Lung microvascular endothelial cell (primary cell): ENCODE measurements at places on chromosomes 13 and 19. TPM values are rescaled to one million over a fixed set of nuclear protein-coding genes. Genes with fewer than 3 reads are reported as not detected.
A peak's percentile ranks its signal among the peaks of the same experiment; 100 is the strongest.

- DNase-seq, result no peak
Observed at GRCh38 chr13:70616847-70617246, 508.6 kb upstream of the KLHL1 start.

DNA sequence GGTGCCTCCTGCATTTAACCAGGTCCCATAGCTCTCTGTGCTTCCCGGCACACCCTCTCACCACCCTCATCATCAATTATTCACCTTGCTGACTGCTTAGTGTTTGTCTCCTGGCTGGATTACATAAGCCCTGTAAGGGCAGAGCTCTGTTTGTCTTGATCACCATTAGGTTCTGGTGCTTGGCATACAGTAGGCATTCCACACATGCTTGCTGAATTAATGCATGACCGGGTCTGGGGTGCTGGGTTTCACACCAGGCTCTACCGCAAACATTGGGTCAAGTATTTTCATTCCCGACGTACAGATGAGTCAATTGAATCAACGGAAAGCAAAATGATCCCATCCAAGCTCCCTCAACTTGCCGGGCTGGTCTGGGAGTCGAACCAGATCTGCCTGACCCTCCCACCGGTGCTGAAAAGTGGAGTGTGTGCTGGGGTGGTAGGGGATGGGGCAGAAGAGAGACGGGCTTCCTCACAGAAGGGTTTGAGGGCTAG, 28.5 kb downstream of the VAV1 start:
- DNase-seq, result peak; percentile 43

GRCh38 chr19:29475469-29475868, 50.3 kb upstream of the VSTM2B start:
- no peak for DNase-seq

DNA sequence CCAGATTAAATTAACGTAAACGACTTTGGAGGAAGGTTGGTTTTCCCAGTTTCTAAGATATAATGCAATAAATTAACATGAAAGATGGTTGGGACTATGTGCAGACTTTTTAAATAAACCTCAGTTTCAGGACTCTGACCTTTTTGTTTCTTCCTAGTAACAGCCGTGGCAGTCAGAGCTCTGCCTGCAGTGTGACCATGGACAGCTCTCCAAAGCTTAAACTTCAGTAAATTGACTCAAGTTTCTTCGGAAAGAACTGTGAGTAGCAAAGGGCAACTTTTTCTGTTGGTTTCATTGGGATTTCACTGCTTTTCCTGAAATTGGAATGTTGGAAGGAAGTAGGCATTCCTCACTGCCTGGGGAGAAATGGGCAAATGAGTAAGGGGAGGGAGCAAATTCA, 4.1 kb downstream of the USP29 start:
- no peak for DNase-seq

- no peak for DNase-seq
Observed at GRCh38 chr19:13868663-13869062, 8.3 kb upstream of the NANOS3 start.

GRCh38 chr19:4499318-4499717, 19.0 kb downstream of the PLIN4 start:
- DNase-seq, result no peak

- no peak for DNase-seq
Observed at GRCh38 chr13:43510956-43511901, 275.5 kb downstream of the ENOX1 start.

DNA sequence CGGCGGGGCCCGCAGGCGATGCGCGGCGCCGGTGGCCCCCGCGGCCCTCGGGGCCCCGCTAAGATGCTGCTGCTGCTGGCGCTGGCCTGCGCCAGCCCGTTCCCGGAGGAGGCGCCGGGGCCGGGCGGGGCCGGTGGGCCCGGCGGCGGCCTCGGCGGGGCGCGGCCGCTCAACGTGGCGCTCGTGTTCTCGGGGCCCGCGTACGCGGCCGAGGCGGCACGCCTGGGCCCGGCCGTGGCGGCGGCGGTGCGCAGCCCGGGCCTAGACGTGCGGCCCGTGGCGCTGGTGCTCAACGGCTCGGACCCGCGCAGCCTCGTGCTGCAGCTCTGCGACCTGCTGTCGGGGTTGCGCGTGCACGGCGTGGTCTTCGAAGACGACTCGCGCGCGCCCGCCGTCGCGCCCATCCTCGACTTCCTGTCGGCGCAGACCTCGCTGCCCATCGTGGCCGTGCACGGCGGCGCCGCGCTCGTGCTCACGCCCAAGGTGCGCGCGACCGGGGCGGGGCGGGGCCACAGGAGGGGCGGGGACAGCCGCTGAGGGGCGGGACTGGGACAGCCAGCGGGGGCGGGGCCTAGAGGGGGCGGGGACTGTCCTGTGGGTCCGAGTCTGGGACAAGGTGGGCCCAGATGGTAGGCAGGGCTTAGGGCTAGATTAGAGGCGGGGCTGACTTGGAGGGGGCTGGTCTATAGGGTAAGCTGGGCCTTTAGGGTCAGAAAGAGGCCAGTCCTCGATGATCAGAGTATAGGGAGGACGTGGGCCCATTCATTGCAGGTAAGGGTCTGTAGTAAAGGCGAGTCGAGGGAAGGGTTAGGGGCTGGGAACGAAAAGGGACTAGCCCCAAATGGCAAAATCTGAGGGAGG, 5.1 kb downstream of the GRIN2D start:
- peak; percentile 87 for DNase-seq

GRCh38 chr19:49871349-49871985, 4.1 kb upstream of the PNKP start:
- no peak for DNase-seq

GRCh38 chr13:109517517-109517916, 268.9 kb downstream of the IRS2 start:
- no peak for DNase-seq

DNA sequence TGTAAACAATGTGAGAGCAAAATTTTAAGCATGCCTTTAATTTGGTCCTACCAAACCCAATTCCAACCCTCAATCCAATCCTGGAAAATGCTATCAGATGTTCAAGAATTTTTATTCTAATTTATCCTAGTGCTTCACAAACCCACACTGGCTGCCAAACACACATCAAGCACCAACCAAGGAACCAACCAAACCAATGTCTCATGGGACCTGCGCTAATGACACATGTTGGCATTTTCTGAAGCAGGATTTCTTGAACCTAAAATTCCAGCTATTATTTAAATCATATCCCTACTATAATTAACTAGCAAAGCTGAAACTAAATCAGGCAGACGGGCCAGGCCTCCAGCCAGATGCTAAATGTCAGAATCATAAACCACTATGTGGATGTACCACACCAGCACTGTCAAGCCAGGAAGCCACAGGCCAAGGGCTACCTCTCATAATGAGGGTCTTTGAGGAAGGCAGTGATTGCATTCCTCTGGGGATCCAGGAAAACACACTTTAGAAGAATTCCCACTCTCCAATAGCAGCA, 5.8 kb downstream of the LATS2 start:
- no peak for DNase-seq

DNA sequence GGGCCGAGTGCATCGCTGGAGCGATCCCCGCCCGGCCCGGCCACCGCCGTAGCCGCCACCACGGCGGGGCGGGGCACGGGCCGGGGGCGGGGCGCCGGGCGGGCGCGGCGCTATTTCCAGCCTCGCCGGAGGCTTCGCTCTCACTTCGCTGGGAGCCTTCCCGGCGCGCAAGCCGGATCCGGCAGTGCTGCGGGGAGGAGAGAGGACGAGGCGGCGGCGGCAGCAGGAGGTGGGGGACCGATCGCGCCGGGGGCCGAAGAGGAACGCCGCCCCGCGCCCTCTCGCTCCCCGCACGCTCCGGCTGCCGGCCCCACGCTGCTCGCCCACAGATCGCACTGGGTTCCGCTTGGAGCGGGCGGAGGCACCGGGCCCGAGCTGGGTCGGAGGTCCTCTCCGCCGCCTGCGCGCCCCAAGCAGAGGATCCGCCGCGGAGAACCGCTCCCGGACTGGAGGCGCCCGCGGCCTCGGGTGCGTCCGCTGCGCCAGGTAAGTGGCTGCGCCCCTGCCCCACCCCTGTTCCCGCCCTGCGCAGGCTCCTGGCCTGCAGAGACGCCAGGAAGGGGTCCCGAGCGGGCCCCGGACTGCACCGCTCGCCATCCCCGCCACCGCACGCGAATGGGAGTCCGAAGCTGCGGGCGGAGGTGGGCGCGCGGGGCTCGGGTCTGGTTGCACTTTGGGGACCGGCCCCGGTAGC, at the start of gene CHST8:
Gene CHST8 (plus strand): TSS at position 143 of the 694 bp plus-strand sequence. CDS start 67,309 bp downstream, outside the sequence.
- DNase-seq, result peak; percentile 42

- DNase-seq, result peak; percentile 64
Observed at GRCh38 chr13:101661839-101662238, 209.4 kb downstream of the ITGBL1 start.

- no peak for DNase-seq
Observed at GRCh38 chr13:111359237-111359915, 38.9 kb downstream of the TEX29 start.

DNA sequence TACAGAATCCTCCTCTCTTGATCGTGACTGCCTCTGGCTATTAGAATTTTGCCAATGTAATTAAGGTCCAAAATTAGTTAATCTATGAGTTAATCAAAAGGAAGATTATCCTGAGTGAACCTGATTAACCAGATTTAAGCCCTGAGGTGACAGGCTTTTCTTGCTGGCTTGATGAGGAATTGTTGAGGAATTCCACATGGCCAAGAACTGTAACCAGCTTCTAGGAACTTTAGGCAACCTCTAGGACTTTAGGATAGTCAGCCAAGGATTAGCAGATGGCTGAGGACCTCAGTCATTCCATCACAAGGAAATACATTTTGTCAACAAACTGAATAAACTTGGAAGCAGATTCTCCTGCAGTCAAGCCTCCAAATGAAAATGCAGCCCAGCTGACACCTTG, 84.8 kb downstream of the STOML3 start:
- no peak for DNase-seq

- DNase-seq, result no peak
Observed at GRCh38 chr19:56084835-56085536, 36.1 kb downstream of the ZNF787 start.

DNA sequence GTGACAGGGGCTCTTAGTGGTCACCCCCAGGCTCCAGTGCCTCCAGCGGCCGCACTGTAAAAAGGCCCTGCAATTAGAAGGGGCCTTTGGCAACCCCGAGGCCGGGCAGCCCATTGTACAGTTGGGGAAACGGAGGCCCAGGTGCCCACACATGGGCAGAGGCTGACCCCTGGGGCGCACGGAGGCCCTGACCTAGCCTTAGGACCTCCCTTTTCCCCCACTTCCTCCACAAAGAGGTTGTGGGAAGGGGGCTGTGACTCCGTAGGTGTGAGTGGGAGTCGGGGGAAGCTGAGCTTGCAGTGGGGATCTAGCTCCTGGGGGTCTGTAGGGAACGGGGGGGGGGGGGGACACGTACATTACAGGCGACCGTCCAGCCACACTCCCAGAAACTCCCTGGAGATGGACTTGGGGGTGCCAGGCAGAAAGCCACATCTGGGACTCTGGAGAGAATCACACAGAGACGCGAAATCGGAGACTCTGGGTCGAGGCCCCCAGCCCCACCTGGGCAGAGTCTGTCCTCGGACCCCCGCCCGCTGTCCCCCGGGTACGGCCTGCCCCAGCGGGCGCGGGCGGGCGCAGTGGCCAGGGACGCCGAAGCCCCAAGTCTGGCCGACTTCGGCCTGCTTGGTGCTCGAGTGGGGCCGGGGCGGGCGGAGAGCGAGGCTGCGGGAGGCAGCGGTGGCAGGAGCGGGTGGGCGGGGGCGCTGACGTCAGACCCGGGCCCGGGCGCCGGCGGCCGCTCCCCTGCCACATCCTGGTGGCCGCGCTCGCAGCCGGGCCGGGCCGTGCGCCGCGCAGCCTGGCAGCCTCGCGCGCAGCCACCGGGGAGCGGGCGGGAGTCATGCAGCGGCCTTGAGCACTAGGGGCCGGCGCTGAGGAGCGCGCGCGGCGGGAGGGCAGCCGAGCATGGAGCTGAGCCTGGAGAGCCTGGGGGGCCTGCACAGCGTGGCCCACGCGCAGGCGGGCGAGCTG, at the start of gene ONECUT3:
Gene ONECUT3 (plus strand): TSS at position 750 of the 972 bp plus-strand sequence. CDS start 157 bp downstream, at position 907.
- DNase-seq, result no peak

- DNase-seq, result no peak
Observed at GRCh38 chr19:10682397-10683063, 18.7 kb upstream of the QTRT1 start.

DNA sequence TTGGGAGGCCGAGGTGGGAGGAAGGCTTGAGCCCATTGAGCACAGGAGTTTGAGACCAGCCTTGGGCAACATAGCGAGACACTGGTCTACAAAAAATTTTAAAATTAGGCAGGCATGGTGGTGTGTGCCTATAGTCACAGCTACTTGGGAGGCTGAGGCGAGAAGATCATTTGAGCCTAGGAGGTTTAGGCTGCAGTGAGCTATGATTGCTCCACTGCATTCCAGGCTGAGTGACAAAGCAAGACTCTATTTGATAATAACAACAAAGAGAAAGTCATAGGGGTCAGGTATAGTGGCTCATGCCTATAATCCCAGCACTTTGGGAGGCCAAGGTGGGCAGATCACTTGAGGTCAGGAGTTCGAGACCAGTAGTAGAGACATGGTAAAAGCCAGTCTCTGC, 4.6 kb upstream of the SLC44A2 start:
- DNase-seq, result no peak

DNA sequence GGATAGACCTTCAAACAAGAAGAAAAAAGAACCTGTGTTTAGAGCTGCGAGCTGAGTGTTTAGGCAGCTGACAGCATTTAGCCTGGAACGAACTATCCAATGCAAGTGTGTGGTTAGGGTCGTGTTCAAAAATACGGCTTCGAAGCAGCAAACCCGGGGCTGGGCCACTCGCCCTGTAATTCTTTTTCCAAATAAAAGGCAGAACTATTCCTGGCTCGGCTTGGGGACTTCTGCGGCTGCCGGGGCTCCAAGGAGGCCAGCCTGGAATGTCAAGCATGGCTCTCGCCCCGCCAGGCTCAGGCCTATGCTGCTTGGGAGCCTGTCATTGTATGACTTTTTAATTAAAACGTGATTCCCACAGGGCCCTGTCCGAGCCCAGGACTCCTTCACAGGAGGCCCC, 51.7 kb upstream of the KLF2 start:
- DNase-seq, result no peak

DNA sequence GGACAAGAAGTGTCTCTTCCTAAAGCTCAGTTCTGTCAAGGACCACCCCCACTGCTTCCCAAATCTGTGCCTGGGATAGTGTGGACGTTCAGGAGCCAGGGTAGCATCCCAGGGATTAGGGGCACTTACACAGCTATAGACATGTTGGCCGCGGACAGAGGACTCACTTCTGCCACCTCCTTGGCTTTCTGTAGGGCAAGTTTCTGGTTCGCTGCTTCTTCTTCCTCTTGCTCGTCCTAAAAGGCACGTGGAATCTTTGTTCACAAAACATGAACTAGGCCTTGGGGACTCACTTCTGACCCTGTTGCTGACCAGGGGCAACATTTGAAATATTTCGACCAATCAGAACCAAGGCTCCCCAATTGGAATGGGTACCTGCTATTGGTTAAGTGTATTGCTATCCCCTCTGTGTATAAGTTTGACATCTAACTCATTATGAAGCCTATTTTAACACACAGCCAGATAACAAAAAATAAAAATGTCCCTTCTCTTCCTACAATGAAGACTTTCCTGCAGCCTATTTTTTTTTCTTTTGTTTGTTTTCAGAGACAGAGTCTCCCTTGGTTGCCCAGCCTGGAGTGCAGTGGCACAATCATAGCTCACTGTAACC, 150.3 kb downstream of the IER2 start:
- no peak for DNase-seq

MEIS3 gene
- 0.20 and 0.22 TPM in 2 replicates for total RNA-seq

ZNF615 gene
- 5.0 and 7.7 TPM in 2 replicates for total RNA-seq

TNFRSF19 gene
- under 0.01 and 0.22 TPM in 2 replicates for total RNA-seq

TTC9B gene
- under 0.01 TPM in 1 of 2 replicates, not detected in the other for total RNA-seq
